Ovary (tissue), 10 donors: ENCODE measurements at places on chromosomes 7 and 10. TPM values are rescaled to one million over a fixed set of nuclear protein-coding genes. Genes with fewer than 3 reads are reported as not detected.

DNA sequence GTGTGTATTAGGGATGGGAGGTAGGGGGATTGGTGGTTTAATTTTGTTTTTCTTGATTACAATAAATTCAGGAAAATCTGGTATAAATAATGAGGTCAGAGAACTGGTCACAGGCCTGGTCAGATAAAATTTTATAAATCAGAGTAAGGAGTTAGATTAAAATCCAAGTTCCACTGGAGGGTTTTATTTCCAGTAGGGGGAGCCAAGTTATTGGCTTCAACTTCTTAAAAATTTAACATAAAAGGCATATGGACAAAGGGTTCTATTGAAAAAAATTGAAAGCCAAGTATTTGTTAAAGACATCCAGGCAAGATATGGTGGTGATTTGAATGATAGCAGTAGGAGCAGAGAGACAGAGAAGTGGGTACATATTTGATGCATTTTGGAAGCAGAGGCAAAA is 763.3 kb downstream of the SORCS1 start:
- no peak for DNase-seq

GRCh38 chr7:114787556-114787955 is 134.3 kb upstream of the MDFIC start:
- no peak for DNase-seq

DNA sequence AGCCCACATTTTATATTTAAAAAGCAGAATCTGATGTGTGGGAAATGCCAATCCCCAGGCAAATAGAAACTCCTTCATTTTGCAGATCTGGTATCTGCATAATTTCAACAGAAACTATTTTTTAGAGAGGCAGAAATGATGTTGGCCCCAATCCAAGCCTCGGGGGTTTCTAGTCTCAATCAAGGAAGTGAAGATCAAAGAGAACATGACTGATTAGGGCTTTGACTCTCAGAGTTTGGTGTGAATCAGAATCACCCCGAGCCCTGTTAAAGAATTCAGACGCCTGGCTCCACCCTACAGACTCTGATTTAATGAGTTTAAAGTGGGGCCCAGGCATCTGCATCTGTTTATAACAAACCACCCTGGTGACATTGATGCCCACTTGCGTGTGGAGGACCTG is 36.7 kb upstream of the UBE2H start:
- no peak for DNase-seq

- DNase-seq, result no peak
These were observed 15.6 kb downstream of the CUBN start for GRCh38 chr10:17113889-17114540.

GRCh38 chr7:117219485-117219884 is 103.4 kb downstream of the WNT2 start:
- DNase-seq, result no peak

- DNase-seq, result no peak
These were observed 50.3 kb downstream of the HTR5A start for GRCh38 chr7:155120460-155120859.

DNA sequence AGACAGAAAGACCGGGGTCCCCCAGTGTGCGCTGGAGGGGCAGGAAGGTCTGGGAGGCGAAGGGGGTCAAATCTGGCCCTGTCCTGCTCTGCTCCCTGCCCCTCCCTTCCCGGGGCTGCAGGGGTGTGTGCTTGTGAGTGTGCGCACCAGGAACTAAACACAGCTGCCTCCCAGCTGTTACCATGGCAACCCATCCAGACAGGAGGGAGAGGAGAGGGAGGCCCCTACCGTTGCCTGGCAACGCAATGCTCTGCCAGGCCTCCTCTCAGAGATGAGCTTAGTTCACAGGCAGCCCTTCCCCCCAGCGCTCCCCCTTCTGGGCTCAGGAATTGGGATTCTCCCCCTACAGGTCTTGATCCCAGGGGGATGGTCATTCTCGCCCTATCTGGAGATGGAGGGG is 6.1 kb downstream of the NYAP1 start:
- DNase-seq, result peak; percentile 79

DNA sequence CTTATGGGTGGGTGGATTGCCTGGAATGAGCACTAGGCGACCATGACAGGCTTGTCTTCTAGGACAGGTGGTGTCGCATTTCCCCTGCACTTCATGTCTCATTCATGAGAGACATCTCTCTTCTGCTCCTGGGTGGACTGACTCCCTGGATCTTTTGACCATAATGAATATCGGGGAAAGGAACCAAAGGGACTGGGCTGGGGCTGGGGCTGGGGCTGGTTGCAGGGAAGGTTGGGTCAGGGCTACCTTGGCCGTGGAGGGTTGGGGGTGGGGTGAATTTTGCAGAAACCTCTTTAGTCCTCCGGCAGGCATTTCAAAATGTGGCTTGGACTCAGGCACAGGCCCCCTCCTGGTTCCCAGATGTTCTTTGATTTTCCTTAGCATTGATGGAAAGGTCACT is 319.2 kb downstream of the ZNF716 start:
- no peak for DNase-seq

- no peak for DNase-seq
These were observed 276.6 kb downstream of the LRMDA start for GRCh38 chr10:75708060-75708459.

DNA sequence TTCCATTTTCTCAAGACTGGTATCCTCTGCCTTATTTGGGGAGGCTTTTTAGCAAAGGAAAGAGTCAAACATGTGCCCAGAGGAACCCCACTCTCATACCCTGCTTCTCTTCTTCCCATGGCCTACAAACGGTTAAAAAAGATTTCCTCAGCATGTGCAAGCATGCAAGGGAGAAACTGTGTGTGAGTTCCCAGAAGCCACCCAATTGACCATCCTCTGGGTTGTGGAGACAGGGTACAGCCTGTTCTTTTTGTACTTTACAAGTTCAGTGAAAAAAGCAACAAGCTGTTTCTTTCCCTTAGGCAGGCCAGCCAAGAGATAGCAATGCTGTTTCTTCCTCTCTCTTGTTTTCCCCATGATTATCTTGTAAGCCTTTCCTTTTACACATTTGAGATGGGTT is 68.8 kb upstream of the MTPN start:
- DNase-seq, result no peak

GRCh38 chr7:67716729-67717128 is 720.1 kb downstream of the TYW1 start:
- no peak for DNase-seq

DNA sequence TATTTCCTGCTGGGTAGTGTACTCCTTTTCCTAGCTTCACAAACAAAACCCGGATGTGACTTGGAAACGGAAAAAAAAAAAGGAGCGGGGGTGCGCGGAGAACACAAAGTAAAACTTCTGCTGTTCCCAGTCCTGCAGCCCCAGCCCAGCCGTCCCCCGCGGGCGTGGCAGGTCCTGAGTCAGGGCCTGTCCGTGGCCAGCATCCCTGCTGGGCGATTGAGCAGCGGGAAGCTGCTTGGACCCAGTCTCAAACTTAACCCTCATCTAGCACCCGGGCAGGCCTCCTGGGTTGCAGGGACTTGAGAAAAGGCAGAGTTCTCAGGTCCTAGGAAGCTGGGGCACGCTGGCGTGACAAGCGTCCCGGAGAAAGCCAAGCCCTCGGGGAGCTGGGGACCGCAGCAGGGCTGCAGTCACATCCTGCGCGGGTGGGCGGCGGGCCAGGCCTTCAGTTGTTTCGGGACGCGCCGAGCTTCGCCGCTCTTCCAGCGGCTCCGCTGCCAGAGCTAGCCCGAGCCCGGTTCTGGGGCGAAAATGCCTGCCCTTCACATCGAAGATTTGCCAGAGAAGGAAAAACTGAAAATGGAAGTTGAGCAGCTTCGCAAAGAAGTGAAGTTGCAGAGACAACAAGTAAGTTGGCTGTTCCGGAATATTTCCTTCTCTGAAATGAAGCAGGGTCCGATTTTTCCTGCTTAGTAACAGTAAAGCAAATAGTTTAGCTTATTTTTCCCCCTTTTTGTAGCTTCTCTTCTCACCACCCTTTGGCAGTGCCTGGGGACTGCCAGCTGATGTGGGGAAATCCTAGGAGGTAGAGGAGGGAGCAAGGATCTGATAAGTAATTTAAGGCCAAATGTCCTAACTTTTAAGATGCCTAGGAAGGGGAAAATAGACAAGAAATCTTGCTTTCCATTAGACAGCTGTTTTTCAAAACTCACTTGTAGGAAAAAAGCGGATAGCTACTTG is at the start of gene GNG11:
Gene GNG11, plus strand, starts transcription at position 129 of the 960 bp plus-strand sequence. Its CDS starts 403 bp downstream, at position 532.
- peak; percentile 88 for DNase-seq

DNA sequence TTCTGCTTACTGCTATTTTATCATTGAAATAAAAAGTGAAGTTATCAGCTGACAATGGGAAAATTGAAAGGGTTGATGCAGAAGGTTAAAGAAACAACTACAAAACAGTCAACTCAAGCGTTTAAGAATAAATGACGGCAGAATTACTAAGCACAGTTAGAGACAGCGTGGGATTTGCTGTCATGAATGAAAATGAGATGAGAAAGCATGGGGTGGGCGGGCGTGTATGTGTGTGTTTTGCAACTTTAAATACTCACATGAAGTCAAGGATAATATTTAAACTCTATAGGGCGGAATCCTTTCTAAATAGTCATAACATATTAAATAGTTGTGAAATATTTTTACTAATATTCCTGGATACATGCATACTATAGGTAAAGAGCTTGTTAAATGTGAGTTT is 450.8 kb downstream of the ETV1 start:
- no peak for DNase-seq

- DNase-seq, result no peak
These were observed 339.2 kb downstream of the DNAJB6 start for GRCh38 chr7:157676001-157676400.

DNA sequence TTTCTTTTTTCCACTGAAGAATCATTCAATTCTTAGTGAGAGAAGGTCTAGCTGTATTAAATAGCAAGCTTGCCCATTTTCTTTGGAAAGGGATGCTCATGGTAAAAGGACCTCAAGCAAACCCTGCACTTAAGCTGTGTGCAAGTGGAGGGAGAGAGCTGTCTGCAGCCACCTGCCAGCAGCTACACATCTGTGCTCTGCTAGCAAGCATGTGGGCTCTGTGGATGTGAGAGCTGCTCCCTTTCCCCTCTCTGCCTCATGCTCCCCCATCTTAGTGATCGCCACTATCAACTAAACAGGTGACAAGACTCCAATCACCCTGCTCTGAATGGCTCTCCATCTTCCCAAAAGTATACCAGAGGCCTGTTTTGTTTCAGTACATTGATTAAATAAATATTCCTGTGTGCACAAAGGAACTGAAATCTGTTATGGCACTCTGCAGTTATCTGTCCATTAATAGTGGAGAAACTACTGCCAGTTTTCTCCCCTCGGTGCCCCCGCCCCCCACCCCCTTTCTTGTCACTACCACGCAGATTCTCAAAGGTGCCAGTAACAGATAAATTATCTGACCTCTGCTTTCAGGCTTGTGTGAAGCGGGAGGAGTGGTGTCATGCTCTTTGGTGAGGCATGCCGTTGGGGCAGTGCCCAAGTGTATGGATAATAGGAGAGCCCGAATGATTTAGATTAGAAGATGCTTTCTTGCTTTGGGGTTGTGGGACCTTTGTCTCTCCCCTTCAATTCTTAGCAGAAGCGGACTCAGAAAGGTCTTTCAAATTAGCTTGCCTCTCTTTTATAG is 26.4 kb downstream of the AUTS2 start:
- no peak for DNase-seq

CDC14C gene
- polyA plus RNA-seq, result not detected

WIPF3 gene
- 59.9 TPM for polyA plus RNA-seq

FAM53B gene
- polyA plus RNA-seq, result 21.3 TPM

RBAK gene
- 4.7 TPM for polyA plus RNA-seq

SLC26A5 gene
- not detected for polyA plus RNA-seq
